Stimulated activated CD4-positive, alpha-beta T cell treated with anti-CD3 and anti-CD28 coated beads, Interleukin-15, amount 100 ng/mL, for 1 hour (primary cell): ENCODE measurements at places on chromosomes 4 and X.

GRCh38 chr4:1464581-1465171 lies 58.4 kb upstream of the NKX1-1 start:
- DNase-seq, result no peak

- no peak for DNase-seq
Measured at GRCh38 chr4:184588893-184589292, 60.4 kb downstream of the CASP3 start.

DNA sequence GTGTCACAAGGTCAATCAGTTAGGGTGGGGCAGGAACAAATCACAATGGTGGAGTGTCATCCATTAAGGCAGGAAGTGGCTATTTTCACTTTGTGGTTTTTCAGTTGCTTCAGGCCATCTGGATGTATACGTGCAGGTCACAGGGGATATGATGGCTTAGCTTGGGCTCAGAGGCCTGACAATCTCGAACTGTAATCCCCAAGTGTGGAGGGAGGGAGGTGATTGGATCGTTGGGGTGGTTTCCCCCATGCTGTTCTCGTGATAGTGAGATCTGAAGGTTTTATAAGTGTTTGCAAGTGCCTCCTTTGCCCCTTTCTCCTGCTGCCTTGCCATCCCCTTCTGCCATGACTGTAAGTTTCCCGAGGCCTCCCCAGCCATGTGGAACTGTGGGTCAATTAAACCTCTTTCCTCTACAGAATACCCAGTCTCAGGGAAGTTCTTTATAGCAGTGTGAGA lies 36.7 kb upstream of the STS start:
- DNase-seq, result no peak

DNA sequence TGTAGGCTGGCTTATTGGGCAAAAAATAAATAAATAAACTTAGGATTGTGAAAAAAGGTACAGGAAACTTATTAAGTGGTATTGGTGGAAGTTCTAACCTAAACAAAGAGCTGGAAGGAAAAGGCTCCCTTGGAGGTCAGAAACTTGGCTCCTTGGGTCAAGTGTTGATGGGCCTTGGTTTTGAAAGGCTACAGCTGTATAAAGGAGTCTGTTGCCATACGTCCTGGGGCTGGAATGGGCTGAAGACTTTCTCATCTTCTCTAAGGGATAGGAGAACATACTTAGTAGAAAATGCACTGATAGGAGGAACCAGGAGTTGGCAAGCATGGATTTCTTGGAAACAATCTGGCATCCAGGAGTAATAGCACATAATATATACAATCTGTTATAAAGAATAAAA lies 56.6 kb downstream of the PDLIM5 start:
- no peak for DNase-seq

- no peak for DNase-seq
Measured at GRCh38 chr4:95304898-95305297, 243.9 kb downstream of the UNC5C start.

DNA sequence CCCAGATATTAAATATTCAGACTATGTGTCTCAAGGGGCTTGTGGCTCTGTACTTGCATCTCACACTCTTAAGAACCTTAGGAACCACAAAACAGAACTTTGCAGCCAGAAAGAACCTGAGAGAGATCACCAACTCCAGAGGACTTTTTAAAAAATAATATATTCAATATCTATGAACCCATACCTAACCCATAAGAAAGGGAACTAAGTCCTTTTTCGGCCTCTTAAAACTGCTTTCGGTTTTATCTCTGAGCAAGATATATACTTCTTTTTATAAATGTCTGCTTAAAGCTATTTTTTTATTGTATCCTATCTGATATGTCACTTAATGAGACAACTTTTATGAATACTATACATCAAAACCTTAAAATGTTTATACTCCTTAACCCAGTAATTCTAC lies 10.9 kb downstream of the SMARCA1 start:
- DNase-seq, result no peak

- DNase-seq, result no peak
Measured at GRCh38 chrX:153901753-153902140, 2.7 kb upstream of the AVPR2 start.

- DNase-seq, result no peak
Measured at GRCh38 chrX:45424326-45424725, 223.7 kb upstream of the DIPK2B start.
